ENCODE measurements at places on chromosomes 16 and 17.

GRCh38 chr17:55023626-55024025 lies 55.1 kb downstream of the STXBP4 start:
- no peak for DNase-seq

- DNase-seq, result no peak
These were observed at the start of gene ACE for GRCh38 chr17:63476854-63477479. TSS of gene ACE (plus strand) at chr17:63477061. CDS start at chr17:63477095, 34 bp downstream.

- DNase-seq, result no peak
These were observed 52.5 kb upstream of the DHX40 start for GRCh38 chr17:59512844-59513385.

DNA sequence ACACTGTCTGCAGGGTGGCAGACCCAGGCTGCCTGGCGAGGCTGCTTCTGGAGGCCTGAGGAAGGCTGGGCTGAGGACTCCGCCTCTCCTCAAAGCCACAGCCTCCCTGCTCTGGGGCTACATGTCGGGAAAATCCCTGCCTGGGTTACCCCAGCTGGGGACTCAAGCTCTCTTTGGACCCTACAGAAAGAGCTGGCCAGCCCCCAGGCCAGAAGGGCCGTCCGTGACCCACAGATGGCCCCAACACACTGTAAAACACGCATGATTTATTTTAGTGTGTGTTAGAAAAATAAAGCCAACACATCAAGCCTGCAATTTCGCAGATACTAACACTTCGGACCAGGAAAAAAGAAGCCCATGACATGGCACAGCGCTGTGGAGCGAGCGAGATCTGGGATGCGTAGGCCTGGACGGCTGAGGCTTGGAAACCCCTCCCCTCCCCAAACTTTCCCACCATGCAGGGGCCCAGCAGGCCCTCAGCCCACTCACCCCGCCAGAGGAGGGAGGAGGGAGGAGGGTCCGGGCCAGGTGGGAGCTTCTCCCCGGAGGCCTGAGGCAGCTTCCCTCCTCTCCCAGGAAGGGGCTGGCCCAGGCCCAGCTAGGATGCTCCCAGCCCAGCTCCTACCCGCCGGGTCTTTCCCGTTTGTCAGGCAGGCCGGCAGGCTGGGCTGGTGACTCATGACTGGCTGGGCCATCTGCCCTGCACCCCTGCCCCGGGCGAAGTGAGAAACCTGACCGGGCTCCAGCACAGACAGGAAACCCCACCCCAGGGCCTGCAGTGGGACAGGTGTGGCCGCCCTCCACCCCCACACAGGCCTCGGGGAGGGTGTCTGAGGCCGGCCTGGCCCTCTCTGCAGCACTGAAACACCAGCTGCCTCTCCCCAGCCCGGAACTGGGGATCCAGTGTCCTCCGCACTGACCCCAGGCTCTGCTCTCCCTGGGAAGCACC lies 34.1 kb upstream of the SLC38A10 start:
- peak; percentile 49 for DNase-seq

DNA sequence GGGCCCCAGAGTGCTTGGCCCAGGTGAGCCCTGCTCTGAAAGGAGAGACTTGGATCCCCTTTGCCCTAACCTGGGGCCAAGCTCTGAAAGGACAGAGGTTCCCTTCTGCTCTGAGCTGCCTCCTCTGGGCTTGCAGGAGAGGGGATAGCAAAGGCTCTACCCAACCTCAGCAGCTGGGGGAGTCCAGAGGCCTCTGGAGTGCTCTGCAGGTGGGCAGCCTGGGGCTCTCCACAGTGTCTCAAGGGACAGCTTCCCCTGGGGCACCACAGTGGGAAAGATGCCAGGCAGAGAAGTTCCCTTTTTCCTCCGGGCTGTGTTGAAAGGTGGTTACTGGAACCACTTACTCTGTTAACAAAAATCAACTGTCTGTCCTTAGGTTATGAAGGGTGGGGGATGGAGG lies 48.2 kb upstream of the MGAT5B start:
- peak; percentile 82 for DNase-seq

- DNase-seq, result no peak
These were observed 32.4 kb downstream of the XPO6 start for GRCh38 chr16:28179354-28179753.

DNA sequence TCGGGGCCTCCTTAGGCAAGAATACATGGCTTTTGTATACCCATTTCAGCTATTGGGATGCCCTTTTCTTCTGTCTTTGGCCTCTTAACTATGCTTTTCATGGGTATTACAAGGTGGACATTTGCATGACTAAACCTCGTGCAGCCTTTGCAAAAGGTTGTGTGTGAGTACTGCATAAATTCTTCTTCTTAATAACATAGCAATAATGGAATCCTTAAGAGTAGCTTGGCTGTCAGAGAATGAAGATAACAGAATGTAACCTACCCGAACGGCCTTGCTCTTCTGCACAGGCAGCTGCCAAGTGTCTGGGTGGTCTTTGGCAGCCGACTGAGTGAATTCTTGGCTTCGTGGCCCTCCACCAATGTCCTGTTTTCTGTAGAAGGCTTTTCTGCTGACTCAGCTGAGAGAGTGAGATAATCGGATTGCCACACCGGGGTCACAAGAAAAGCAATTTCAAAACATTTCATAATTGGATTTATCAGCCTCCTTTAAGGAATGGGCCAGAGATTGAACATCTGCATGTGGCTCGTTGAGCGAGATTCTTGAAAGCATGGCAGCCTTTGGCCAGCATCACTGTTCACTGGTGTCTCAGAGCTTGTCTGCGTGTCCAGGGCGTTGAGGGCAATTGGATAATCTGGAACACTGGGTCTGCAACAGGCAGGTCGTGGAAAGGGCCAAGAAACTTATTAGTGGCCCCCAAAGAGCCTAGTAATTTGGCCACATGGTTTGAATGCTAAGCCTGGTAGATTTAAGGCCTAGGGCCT lies 13.4 kb downstream of the IRF8 start:
- no peak for DNase-seq

- no peak for DNase-seq
These were observed 112.9 kb downstream of the METRNL start for GRCh38 chr17:83192161-83192788.

DNA sequence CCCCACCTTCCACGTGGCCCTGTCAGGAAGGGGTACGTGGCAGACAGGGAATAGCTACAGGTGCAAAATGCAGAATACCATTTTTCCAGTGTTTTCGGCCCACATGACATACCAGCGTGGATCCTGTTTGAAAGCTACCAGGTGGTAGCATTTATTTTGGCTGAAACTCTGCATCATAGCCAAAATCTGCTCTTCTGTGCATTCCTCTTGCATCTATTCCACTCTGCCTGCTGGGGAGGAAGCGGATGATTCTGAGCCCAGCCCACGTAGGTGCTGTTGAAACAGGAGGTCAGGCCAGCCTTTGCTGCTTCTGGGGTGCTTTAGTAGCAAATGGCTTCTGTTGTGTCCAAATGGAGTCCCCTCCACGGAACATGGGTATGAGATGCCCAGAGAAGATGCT lies 670.9 kb upstream of the EEF2KMT start:
- no peak for DNase-seq

- no peak for DNase-seq
These were observed 19.4 kb downstream of the PLCG2 start for GRCh38 chr16:81798311-81799137.

DNA sequence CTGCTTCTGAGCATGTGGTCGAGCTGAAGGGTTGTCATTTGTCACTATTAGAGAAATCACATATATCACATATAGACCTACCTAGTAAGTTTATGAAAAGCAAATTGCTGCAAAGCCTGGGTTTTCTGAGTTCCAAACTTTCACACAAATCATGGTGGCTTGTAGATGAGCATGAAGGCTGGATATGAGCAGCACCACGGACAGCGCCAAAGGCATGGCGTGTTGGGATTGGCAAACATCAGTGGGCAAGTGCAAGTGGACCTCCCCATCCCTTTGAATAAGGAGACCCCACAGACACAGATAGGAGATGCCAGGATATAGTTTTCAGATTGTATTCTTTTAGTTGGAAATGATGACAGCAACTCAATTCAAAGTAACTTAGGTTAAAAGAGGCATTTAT lies 77.6 kb upstream of the CACNG3 start:
- no peak for DNase-seq

DNA sequence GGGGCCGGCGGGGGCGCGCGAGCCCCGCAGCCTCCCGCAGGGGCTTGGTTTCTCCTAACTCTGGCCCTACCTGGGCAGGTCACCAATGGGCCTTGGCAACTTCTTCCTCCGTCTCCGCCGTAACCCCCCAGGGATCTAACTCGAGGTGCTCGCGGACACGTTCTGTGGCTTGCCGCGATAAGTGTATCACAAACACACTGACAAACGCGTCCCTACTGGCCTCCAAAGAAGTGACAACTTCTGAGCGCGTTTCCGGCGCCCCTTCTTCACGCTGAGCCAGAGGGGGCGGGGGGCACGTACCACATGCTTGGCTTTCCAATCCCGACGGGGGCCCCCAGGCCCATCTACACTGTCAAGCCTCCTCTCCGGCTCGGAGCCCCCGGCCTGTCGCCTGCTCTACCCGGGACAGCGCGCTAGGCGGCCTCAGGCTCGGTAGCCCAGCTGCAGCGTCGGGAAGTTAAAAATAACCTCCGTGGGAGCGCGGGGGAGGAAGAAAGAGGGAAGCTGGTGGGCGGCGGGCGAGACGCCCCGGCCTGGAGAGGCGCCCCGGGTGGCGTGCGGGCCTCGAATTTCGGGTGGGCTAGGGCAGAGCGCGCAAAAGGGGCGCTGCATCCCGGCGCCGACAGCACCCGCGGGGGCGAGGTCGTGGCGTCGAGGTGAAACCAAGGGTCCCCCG lies 725 bp upstream of the SPHK1 start:
- DNase-seq, result peak; percentile 13
